Adrenal gland (tissue), 19 donors: ENCODE measurements at places on chromosomes 1 and 21.

- DNase-seq: no peak
Observed at GRCh38 chr1:115314765-115315164, 23.3 kb downstream of the NGF start.

DNA sequence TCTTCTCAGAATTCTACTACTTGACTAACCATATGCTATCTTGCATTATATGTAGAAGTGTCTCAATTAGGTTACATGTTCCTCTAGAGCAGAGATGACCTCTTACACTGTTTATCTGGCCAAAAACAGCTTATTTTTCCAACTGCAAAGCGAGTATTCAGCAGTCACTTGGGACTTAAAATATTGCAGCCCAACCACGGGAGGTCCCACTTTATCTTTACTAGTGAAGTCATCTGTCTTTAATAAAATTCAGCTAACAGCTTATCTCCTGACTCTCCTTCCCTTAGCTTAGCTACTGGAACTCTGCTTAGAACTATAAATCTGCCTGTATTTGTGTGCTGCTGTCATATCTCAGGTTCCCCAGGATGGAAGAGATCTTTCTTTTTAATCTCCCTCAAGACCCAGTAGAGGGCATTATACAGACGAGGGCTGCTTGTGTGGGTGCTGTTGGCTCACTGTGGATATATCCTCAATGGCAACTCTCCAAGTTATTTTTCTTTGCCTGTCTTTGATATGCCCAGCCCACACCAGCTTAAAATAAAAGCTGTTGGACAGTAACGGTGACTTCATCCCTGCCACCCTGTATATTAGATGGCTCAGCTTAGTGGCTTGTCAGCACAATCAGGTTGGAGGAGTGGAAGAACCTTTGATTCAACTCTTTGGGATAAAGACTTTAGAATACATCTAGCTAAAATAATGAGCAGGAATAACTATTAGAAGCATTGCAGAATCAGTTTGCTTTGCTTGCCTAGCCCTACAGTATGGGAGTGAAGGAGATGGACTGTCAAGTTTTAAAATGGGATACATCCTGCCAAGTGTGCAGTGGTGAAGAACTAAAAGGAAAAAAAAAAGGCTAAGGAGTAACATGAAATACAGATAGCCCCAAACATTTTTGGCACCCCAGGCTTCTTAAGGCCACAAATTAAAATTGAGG lies 9.6 kb downstream of the ENSA start:
- peak; percentile 82 for DNase-seq

- DNase-seq: no peak
Observed at GRCh38 chr1:54126271-54126815, 26.5 kb downstream of the CDCP2 start.

- DNase-seq: no peak
Observed at GRCh38 chr1:29179641-29180184, 2.0 kb downstream of the SRSF4 start.

- peak; percentile 89 for DNase-seq
Observed at GRCh38 chr1:159798893-159799292, 3.3 kb upstream of the FCRL6 start.

GRCh38 chr1:57632401-57632800 lies 208.5 kb upstream of the DAB1 start:
- DNase-seq: no peak

DNA sequence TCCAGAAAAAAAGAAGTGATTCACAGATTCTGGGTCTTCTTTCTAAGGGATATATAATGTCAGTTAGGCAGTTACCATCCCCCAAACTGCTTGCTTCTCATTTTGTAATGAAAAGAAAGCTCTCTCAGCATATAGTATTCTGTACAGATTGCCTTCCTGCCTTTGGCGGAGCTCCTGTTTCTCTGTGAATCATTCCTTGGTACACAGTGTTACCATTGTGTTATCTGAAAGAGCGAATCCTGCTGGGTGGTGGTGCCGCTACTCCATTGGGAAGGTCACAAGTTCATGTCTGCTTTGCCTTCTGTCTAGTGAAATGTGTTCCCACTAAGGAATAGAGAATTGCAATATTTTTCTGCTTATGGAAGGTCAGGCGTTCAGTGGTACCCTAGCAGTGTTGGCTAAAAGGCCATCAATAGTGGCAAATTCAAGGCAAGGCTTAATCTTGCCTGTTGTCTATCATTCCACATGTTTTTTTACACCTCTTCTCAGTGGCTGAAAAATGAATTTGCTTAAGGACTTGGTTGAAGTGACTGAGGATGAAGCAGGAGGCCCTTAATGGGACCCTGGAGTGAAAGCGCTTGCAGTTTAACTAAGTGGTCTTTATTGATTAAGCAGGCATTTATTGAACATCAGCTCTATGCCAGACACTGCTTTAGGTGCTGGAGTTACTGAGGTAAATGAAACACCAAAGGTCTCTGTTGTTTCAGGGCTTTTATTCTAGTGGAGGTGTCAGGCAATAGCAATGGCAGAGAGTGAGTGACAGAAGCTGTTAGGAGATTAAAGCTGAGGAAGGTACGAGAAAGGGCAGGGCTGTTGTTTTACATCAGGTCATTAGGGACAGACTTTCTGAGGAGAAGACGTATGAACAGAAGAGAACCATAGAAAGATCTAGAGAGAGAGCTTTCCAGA lies 186.7 kb downstream of the PDE4B start:
- no peak for DNase-seq

- DNase-seq: no peak
Observed at GRCh38 chr1:59132295-59132694, 164.6 kb upstream of the FGGY start.

DNA sequence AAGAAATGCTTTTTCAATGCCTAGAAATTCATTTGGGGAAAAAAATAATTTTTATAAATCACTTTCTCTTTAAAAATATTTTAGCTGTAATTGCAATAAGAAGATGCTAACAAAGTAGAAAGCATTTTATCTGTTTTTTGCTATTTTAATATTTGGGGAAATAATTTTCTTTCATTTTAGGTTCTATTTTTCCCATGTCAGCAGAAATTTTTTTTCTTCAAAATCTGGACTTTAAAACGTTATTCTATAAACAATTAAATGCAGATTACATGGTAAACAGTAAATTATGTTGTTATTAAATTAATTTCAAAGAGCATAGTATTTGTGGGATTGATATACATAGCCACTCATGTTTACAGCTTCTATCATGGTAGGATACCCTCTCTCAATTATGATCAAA lies 27.7 kb upstream of the RRP15 start:
- no peak for DNase-seq

- peak; percentile 93 for DNase-seq
Observed at GRCh38 chr1:54229281-54229891, 29.4 kb downstream of the MRPL37 start.

DNA sequence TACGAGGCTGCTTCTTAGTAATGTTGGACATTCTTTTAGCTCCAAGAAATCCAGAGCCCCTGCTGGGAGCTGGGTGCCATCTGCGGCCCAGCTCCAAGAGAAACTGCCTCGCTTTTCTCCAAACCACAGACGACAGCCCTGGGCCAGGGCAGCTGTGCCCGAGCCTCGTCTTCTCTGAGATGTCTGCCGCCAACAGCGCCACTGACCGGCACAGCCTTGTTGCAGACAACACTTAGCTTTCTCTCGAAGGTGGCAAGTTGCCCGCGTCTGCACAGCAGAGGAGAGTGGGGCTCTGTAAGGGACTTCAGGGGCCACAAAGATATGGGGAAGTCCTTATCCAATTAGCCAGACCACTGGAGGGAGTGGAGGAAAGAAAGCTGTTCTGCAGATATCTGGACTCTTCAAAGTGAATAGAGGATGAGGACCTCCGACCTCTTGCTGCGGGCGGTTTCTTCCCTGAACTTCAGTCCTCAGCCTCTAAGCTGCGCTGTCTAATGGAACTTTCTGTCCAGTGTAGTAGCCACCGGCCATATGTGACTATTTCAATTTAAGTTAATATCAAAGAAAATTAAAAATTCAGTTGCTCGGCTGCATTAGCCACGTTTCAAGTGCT lies 63.9 kb upstream of the DISP3 start:
- no peak for DNase-seq

DNA sequence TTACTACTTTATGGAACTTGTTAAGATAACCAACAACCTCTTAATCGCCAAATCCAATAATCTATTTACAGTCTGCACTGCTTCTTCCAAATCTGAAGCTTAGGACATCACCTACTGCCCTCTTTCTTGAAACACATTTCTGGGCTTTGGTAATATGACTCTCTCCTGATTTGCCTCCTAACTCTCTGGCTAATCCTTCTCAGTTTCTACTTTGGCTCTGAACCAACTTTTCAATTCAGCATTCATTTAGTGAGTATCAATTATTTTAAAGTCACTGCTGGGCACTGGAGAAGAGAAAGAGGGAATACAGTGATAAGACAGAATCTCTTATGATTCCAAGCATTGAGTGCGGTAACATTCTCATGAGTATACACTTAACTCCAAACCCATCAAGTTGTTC lies 275.0 kb downstream of the AKT3 start:
- DNase-seq: no peak

DNA sequence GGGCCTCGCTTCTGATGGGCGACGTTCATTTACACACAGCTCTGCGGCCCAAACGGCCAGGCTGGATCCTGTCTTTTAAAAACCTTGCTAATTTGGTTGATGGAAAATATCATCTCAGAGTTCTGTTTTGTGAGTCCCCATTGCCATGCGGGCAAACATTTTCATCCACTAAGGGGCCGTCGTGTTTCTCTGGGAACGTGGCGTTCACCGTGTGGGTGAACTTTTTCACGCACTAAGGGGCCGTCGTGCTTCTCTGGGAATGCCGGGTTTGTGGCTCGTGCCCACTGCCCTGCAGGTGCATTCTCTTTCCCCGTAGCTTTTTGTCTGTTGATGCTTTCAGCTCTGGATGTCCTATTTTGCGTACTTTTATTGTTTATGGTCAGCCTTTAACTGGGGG lies 6.8 kb downstream of the COL18A1 start:
- DNase-seq: no peak

DNA sequence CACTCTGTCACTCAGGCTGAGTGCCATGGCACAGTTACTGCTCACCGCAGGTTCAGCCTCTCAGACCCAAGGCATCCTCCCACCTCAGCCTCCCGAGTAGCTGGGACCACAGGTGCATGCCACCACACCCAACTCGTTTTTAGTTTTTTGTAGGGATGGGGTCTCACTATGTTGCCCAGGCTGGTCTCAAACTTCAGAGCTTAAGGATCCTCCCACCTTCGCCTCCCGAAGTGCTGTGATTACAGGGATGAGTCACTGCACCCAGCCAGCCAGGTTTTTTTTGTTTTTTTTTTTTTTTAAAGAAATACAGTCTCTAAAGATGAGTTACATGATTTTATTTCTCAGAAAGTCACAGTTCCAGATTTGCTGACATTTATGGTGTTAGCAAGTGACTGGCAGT lies 29.0 kb downstream of the BACE2 start:
- no peak for DNase-seq

DNA sequence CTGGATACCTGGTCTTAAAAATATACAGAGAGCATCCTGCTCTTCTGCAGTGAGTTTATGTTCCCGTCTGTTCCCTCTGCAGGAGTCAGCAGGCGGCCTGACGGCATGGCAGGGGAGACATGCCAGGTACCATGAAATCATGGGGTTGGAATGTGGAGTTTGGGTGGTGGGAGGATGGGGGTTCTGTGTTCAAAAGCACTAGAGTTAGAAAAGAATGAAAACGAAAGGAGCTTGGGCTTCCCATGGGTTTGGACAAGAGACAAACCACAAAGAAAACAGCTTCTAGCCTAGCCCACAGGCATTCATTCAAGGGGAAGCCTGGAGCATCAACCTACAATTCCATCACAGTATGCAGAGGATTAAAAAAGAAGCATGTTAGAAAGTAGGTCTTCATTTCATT lies 59.9 kb downstream of the WARS2 start:
- no peak for DNase-seq

- no peak for DNase-seq
Observed at GRCh38 chr1:2098301-2098698, 48.1 kb downstream of the PRKCZ start.
